ENCODE measurements at places on chromosomes 16 and 17. TPM values are rescaled to one million over a fixed set of nuclear protein-coding genes. Genes with fewer than 3 reads are reported as not detected.
A peak's percentile ranks its signal among the peaks of the same experiment; 100 is the strongest.

GRCh38 chr16:1858189-1858865 lies 13.6 kb downstream of the MEIOB start:
- H3K4me1 ChIP-seq = no peaks in the 10 kb centered on the region
- H3K27me3 ChIP-seq = peaks cover 26% of the 10 kb centered on the region
- H3K36me3 ChIP-seq = no peaks in the 10 kb centered on the region

DNA sequence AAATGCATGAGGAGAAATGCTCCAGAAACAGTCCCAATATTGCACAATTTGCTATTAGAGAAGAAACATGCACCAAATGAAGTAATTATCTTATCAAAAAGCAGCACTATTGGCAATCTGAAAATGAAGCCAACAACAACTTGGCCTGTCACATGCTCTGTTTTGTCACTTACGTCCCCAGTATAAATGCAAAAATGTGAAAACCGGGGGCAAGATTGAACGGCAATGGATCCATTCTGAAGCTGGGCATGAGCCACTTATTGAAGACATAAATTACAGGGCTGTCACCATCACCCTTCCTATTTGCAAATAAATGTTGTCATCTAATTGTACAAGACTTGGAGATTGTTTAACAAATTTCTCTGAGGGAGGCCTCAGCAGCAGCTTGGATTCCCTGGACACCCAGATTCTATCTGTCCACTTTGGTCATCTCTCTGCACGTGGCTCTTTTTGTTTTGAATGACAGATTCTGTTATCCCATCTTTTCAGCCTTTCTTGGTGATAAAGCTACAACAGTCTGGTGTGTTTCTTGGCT lies 180.2 kb upstream of the CDH5 start:
- H3K4me1 ChIP-seq = no peaks in the 10 kb centered on the region
- DNase-seq = no peak
- H3K4me3 ChIP-seq = no peak overlapping the region
- H3K36me3 ChIP-seq = no peaks in the 10 kb centered on the region

- H3K27ac ChIP-seq = peak overlapping the region; percentile 84
- H3K36me3 ChIP-seq = no peaks in the 10 kb centered on the region
- H3K4me1 ChIP-seq = peaks cover 32% of the 10 kb centered on the region
- no peak overlapping the region for H3K4me3 ChIP-seq
- no peaks in the 10 kb centered on the region for H3K27me3 ChIP-seq
Observed at GRCh38 chr16:27245276-27246172, 23.0 kb downstream of the NSMCE1 start.

- H3K36me3 ChIP-seq = no peaks in the 10 kb centered on the region
- no peak for DNase-seq
- H3K4me3 ChIP-seq = no peak overlapping the region
- H3K27ac ChIP-seq = no peak overlapping the region
- H3K27me3 ChIP-seq = peaks cover 13% of the 10 kb centered on the region
Observed at GRCh38 chr16:17748044-17748719, 277.4 kb upstream of the XYLT1 start.

- no peaks in the 10 kb centered on the region for H3K4me1 ChIP-seq
- H3K4me3 ChIP-seq = no peak overlapping the region
- no peak for DNase-seq
- no peaks in the 10 kb centered on the region for H3K36me3 ChIP-seq
- H3K27ac ChIP-seq = no peak overlapping the region
Observed at GRCh38 chr17:11242411-11242810, 1.4 kb downstream of the SHISA6 start.

GRCh38 chr17:78268951-78269905 lies 37.8 kb downstream of the TMEM235 start:
- no peak overlapping the region for H3K4me3 ChIP-seq
- H3K27ac ChIP-seq = no peak overlapping the region
- peaks cover 21% of the 10 kb centered on the region for H3K27me3 ChIP-seq
- no peaks in the 10 kb centered on the region for H3K4me1 ChIP-seq
- no peaks in the 10 kb centered on the region for H3K36me3 ChIP-seq

DNA sequence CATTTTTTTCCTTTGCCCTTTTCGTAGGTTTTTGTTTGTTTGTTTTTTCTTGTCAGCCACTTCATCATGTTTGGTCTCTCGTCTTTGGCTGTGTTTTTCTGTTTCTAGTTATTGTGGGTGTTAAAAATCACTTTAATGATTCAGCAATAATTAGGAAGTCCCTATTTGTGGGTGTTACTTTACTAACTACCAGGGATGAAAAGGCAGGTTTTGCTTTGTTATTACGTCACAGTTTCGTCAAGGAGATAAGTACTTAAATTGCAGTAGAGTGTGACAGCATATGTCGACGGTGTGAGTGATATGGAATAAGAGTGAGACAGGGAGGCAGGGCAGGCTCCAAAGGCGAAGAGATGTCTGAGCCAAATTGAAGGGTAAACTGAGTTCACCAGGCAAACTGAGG lies 479.6 kb downstream of the WWOX start:
- no peaks in the 10 kb centered on the region for H3K27me3 ChIP-seq
- H3K36me3 ChIP-seq = no peaks in the 10 kb centered on the region
- no peak overlapping the region for H3K4me3 ChIP-seq
- H3K27ac ChIP-seq = no peak overlapping the region

DNA sequence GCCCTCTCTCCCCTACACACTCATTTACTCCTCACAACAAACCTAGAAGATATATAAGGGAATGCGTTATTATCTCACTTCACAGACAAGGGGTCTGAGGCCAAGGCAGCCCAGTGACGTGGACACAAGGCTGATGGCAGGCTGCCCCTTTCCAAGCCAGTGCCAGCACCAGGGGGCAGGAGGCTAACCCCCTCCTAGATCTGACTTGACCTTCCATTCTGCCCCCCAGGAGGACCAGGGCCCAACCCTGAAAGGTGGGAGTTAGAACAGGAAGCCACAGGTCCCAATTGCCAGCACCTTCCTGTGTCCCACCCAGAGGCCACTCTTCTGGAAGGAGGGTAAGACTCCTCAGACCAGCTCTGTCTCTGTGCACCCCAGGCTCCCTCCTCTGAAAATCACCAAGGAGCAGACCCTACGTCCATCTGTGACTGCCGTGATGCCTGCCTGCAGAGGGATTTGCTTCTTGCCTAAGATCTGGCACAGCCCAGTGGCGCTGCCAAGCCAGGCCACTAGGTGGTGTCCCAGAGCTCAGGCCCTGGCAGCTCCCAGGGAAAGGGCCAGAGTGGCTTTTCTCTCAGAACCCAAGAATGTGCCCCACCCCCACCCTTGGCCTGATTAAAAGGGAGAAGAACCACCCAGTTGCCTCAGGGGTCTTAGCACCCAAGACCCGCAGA lies 42.4 kb upstream of the MRPS23 start:
- no peaks in the 10 kb centered on the region for H3K27me3 ChIP-seq
- H3K4me3 ChIP-seq = no peak overlapping the region
- DNase-seq = peak; percentile 89
- peaks cover 62% of the 10 kb centered on the region for H3K4me1 ChIP-seq

DNA sequence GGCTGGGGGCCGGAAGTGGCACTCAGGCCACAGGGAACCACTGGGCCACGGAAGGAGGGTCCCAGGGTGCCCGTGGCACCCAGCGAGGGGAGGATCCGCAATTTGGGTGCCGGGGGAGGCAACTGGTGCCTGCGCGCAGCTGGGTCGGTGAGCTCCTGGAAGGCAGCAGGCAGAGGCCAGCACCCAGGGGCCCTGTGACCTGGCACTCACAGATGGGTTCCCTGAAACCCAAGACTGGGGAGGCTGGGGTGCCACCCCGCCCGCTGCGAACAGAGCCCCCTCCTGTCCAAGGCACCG lies 663 bp downstream of the SSTR5 start:
- no peak for DNase-seq
- peaks cover 26% of the 10 kb centered on the region for H3K27me3 ChIP-seq
- no peaks in the 10 kb centered on the region for H3K36me3 ChIP-seq
- H3K4me1 ChIP-seq = no peaks in the 10 kb centered on the region
- H3K27ac ChIP-seq = no peak overlapping the region

DNA sequence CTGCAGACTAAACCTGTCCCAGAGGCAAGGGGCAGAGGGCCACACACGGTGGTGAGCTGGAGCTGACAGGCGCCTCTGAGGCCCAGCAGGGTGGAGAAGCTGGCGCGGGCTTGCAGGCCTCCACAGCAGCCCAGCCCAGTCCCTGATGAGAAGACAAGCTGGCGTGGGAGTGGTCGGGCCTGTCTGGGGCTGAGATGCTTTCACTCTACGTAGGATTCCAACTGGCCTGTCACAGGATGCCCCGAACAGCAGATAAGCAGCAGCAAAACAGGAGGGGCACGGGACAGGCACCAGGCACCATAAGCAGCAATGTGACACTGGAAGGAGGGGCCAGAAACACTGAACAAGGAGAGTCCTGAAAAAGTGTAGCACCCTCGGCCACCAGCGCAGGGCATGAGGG lies 40.1 kb downstream of the PEMT start:
- no peak for DNase-seq
- H3K36me3 ChIP-seq = no peaks in the 10 kb centered on the region
- H3K27ac ChIP-seq = no peak overlapping the region
- H3K27me3 ChIP-seq = no peaks in the 10 kb centered on the region
- H3K4me1 ChIP-seq = no peaks in the 10 kb centered on the region

GRCh38 chr16:70803319-70803718 lies 2.4 kb upstream of the VAC14 start:
- no peak for DNase-seq
- H3K4me3 ChIP-seq = no peak overlapping the region
- H3K27me3 ChIP-seq = peaks cover 7% of the 10 kb centered on the region
- no peak overlapping the region for H3K27ac ChIP-seq

DNA sequence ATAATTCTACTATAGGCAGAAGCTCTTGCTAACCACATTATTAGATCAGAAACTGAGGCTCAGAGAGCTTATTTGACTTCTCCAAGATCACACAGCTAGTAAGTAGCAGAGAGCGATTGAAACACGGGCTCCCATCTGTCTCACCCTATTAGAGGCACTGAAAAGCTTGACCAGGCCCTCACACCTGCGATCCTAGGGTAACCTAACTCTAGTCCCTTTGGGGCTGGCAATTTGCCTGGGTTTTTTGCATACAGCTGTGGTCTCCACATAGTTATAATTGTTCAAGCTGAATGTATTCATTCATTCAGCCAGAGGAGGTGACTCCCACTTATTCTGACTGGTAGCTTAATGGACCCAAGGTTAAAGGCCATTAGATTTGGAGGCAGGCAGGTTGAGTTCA lies 121.2 kb downstream of the ANKFN1 start:
- no peaks in the 10 kb centered on the region for H3K4me1 ChIP-seq
- H3K27me3 ChIP-seq = no peaks in the 10 kb centered on the region
- H3K36me3 ChIP-seq = no peaks in the 10 kb centered on the region
- no peak for DNase-seq

DNA sequence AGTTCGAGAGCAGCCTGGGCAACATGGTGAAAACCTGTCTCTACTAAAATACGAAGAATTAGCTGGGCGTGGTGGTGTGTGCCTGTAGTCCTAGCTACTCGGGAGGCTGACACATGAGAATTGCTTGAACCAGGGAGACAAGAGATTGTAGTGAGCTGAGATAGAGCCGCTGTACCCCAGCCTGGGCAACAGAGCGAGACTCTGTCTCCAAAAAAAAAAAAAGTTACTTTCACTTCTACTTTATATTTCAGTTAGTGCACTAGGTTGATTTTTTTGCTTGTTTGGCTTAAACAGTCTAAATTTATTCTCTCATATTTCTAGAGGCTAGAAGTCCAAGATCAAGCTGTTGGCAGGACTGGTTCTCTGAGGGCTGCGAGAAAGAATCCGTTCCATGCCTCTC lies 13.4 kb downstream of the CCDC102A start:
- DNase-seq = no peak
- no peaks in the 10 kb centered on the region for H3K4me1 ChIP-seq
- no peaks in the 10 kb centered on the region for H3K27me3 ChIP-seq
- no peak overlapping the region for H3K27ac ChIP-seq
- no peak overlapping the region for H3K4me3 ChIP-seq

- no peak for DNase-seq
- no peak overlapping the region for H3K27ac ChIP-seq
- peaks cover 5% of the 10 kb centered on the region for H3K27me3 ChIP-seq
- H3K4me3 ChIP-seq = no peak overlapping the region
Observed at GRCh38 chr17:82314727-82315605, 2.4 kb downstream of the CD7 start.

GRCh38 chr16:817001-817906 lies 16.7 kb upstream of the GNG13 start:
- no peaks in the 10 kb centered on the region for H3K4me1 ChIP-seq
- no peak for DNase-seq
- peaks cover 28% of the 10 kb centered on the region for H3K27me3 ChIP-seq
- no peak overlapping the region for H3K27ac ChIP-seq
- no peak overlapping the region for H3K4me3 ChIP-seq
- no peaks in the 10 kb centered on the region for H3K36me3 ChIP-seq

DNA sequence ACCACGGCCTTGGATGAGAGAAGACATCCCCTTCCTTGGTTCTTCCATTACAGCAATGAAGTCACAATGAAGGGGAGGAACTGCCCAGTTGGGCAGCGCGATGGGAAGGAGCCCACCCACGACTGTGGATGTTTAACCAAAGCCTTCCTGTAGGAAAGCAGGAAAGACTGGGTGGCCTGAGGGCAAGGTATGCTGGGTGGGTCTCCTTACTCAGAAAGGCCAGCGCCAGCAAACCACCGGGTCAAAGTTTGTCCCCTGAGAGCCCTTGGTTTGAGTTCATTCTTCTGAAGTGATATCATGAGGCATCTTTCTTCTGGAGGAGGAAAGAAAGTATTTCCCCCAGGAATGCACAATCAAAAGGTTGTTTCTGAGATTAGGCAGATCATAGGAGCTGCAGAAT lies 105.2 kb downstream of the C16orf95 start:
- H3K36me3 ChIP-seq = no peaks in the 10 kb centered on the region
- H3K27ac ChIP-seq = no peak overlapping the region
- H3K27me3 ChIP-seq = no peaks in the 10 kb centered on the region
- no peak for DNase-seq
- no peaks in the 10 kb centered on the region for H3K4me1 ChIP-seq

GRCh38 chr17:17325228-17325627 lies 22.1 kb downstream of the NT5M start:
- H3K4me1 ChIP-seq = no peaks in the 10 kb centered on the region
- H3K27ac ChIP-seq = no peak overlapping the region
- DNase-seq = no peak
- no peak overlapping the region for H3K4me3 ChIP-seq

GRCh38 chr16:68520649-68521086 lies 18.4 kb upstream of the ZFP90 start:
- no peaks in the 10 kb centered on the region for H3K36me3 ChIP-seq
- peak; percentile 88 for DNase-seq
- no peaks in the 10 kb centered on the region for H3K27me3 ChIP-seq

The LGALS9B gene
- polyA plus RNA-seq = not detected

The OTOP3 gene
- polyA plus RNA-seq = not detected

The SOX9 gene
- 3.5 TPM for polyA plus RNA-seq

The USP10 gene
- 16.2 TPM for polyA plus RNA-seq

The FBXW10B gene
- 2.0 TPM for polyA plus RNA-seq

The GLG1 gene
- 31.6 TPM for polyA plus RNA-seq

The CFAP97D1 gene
- not detected for polyA plus RNA-seq

The RANGRF gene
- polyA plus RNA-seq = 46.9 TPM

The KRT13 gene
- 18.6 TPM for polyA plus RNA-seq

The ARL4D gene
- polyA plus RNA-seq = 2.8 TPM

The KRT24 gene
- 0.24 TPM for polyA plus RNA-seq

The PRSS36 gene
- 8.2 TPM for polyA plus RNA-seq

Measured in adrenal gland (tissue), 19 donors.